ENCODE measurements at places on chromosomes 4 and X.
A peak's percentile ranks its signal among the peaks of the same experiment; 100 is the strongest.

GRCh38 chrX:1093121-1093520, 119.3 kb downstream of the CRLF2 start:
- no peak for DNase-seq

DNA sequence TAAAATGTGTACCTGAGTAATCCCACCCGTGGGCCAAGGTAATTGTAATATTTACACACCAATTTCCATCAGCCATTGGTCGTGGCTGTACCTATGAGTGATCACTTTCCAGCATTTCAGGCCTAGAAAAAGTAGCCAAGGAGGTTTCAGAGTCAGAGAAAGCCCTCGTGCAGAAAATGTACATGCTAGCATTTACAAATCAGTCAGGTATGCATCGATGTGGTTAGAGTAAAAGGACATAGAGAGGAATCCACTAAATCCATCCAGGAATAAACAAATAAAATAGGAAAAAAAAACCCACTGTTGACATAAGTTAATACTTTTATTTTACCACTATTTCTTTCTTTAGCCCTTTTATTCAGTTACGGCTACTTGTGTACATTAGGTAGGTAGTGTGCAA, 256.8 kb downstream of the TRIML1 start:
- DNase-seq = no peak

GRCh38 chrX:103562801-103563200, 22.5 kb upstream of the TCEAL4 start:
- no peak for DNase-seq

DNA sequence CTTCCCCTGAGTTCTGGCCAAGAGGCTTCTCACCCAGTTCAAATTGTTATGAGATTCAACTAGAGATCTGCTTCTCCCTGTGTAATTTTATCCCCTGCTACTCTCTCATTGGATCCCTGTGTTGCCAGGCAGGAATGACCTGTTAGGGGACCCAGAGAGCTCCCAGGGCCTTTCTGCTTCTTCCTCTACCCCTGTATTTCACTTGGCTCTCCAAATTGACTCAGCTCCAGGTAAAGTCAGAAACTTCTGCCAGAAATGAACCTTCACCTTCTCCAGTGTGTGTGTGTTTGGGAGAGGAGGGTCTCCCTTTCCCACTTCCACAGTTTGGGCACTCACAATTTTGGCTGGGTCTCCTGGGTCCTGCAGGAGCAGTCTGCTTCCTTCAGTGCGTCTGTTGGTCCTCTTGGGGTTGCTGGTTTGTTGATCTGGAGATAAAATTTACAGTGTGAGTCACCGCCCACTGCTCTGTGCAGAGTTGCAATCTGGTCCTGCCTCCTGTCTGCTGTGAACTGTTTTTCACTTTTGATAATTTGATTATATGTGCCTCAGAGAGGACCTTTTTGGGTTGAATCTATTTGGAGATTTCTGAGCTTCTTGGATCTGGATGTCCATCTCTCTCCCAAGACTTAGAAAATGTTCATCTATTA, 112.4 kb upstream of the EDA2R start:
- DNase-seq = no peak

- peak; percentile 20 for DNase-seq
Measured at GRCh38 chr4:92791871-92792440, 488.2 kb downstream of the GRID2 start.

DNA sequence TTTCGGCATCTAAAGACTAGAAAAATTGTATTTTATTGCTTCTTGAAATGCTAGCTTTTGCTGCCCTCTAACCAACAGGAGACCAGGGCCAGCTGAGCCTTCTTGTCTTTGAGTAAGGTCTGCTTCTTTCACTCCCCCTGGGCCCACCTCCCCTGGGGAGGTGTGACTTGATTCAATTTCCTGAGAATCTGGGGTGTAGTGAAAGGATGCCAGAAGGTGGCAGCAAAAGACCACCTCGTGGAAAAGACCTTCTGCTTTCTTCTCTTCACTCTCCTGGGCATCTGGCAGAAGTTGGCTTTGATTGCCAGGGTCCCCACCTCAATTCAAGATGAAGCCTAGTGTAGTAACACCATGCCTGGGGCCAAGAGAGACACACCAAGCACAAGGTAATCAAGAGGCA, 96.5 kb upstream of the MAOA start:
- peak; percentile 49 for DNase-seq

Measured in tongue (tissue), 3 donors.